Endothelial cell (in vitro differentiated cells): ENCODE measurements at places on chromosomes 1 and 21.
A peak's percentile ranks its signal among the peaks of the same experiment; 100 is the strongest.

DNA sequence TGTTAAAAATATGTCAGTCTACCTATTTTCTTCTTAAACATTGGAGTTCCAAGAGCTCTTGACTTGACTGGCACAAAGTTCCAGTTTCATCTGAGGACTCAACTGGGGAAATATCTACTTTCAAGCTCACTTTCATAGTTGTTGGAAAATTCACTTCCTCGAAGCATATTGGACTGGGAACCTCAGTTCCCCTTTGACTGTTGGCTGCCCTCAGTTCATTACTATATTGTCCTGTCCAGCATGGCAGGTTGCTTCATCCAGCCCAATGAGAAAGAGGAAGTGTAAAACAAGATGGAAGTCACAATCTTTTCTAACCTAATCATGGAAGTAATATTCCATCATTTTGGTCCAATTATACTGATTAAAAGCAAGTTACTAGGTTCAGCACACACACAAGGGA is 54.3 kb downstream of the ZNF697 start:
- DNase-seq, result no peak

DNA sequence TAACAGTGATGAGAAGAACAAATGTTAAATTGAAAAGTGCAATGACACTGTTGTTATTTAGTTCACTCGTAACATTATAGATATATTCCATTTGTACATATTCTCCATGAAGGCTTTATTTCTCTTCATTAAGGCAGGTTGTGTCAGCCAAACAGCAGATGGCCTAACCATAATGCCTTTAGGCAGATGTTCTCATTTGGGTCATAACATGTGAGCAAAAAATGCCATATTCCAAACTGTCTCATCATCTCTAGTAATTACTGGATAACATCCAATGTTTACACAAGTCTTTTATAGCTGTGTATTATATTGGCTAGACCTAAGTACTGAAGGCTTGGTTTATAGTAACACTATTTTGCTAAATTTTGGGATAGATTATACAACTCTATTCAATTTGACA is 87.2 kb upstream of the CHODL start:
- DNase-seq, result no peak

DNA sequence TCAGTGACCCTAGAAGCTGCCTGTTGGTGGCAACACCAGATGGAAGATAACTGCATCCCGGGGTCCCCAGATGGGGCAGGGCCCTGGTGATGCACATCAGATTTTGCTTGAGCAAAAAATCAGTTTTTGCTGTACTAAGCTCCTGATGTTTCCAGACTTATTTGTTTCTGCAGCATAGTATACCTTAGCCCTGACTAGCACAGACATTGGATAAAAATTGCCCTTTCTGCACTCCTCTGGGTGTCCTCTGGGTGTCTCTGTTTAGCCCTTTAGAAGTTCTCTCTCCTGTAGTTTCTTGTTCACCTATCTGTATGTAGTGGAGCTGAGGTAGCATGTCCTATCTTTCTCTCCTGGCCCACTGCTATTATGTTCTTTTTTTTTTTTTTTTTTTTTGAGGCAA is 30.3 kb upstream of the PLA2G2C start:
- no peak for DNase-seq

GRCh38 chr21:34639882-34640788 is 25.2 kb upstream of the RCAN1 start:
- DNase-seq, result no peak

GRCh38 chr1:44347280-44347679 is 7.8 kb downstream of the ERI3 start:
- no peak for DNase-seq

DNA sequence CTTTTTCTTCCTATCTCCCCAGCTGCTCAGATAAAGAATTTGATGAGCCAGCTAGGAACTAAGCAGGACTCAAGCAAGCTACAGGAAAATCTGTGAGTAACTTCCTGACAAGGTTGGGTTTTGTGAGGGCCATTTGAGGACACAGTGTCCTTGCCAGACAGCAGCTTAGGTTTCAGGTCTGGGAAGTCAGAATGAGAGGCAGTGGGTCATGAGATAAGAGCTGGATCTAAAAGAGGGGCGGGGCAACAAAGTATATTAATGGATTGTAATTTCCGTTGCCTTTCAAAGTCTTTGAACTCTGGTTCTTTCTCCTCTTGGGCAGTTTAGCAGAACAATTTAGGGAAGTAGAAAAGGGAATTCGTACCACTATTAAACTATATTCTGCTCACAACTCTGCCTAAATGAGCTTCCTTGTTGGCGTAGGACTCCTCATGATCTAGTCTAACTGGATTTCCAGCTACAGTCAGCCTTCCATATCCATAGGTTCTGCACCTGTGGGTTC is 16.6 kb downstream of the STX12 start:
- no peak for DNase-seq

DNA sequence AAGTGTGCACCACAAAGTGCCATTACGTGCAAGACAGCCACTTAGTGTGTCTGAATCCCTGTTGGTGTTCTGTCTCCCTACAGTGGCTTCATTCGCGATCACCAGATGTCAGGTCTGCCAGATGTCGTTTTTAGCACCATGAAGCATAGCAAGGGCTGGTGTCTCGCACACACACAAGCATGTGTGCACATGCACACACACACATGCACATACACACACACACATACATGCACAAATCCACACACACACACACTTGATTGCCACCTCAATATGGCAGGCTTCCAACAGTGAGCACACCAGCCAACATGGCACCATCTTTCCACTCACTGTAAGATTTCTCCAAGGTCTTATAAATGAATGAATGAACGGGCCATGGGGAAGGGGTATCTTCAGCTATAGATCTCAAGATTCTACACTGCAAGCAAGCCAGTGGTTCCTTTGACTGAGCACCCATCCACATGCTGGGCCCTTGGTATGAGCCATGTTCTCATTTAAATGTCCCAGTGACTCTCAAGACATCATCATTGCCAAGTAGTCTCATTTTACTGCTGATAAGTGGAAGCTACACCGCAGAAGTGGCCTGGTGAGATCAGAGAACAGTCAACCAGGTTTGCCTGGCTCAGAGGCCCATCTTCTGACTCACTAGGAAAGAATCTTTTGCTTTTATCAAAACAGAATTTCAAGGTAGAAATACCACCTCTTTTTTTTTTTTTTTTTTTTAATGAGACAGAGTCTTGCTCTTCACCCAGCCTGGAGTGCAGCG is 84.9 kb downstream of the SIM2 start:
- no peak for DNase-seq

GRCh38 chr1:199490769-199491527 is 536.6 kb upstream of the NR5A2 start:
- no peak for DNase-seq

DNA sequence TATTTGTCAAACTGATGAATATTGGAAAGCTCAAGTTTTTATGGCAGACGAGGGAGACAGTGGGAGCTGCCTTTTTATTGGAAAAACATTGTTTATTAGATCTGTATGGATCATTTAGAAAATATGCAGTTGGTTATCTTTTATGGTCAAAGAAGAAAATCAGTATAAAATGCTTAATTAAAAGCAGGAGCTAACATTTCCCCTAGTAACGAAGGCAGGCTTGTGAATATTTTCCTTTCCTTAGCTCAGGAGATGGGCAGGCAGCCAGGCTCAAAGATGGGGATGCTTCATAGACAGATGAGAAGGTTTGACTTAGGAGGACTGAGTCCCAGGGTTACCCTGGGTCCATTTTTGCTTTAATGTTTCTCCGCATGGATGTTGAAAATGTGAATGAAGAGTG is 26.0 kb downstream of the ROR1 start:
- DNase-seq, result no peak

DNA sequence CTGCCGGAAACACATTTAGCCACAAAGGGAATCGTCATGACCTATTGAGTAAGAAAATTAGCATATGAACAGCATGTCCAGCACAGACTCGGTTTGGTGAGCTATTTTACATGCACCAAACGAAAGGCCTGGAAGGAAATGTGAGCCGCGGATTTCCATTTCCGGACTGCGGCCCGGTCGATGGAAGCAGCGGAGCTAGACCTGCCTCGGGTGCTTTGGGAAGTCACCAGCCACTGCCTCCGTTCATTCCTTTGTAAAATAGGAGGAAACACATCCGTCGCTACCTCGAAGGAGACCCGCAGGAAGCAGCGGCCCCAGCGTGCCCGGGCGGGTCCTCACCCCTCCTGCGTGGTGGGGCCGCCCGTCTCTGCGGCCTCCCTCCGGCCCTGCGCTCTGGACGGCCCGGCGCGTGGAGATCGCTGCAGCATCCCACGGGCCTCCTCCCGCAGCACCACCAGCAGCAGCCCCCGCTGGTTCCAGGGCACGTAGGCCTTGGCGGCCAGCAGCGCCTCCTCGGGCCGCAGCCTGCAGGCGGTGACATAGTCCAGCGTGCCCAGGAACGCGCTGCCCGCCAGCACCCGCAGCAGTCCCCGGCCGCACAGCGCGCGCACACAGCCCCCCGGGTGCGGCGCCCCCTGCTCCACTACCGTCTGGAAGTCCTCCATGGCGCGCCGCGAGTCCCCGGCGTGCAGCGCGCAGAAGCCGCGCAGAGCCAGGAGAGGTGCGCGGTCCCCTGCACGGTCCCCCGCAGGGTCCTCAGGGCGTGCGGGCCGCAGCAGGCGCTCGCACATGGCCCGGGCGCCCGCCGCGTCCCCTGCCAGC is 12.1 kb downstream of the TTC34 start:
- DNase-seq, result no peak

GRCh38 chr1:197269053-197269452 is 1.0 kb downstream of the CRB1 start:
- no peak for DNase-seq

- DNase-seq, result no peak
Measured at GRCh38 chr1:238912148-238912547, 474.2 kb upstream of the CHRM3 start.

- DNase-seq, result no peak
Measured at GRCh38 chr1:8915446-8915845, 30.2 kb upstream of the CA6 start.

GRCh38 chr1:54581621-54582035 is 33.6 kb downstream of the ACOT11 start:
- no peak for DNase-seq

DNA sequence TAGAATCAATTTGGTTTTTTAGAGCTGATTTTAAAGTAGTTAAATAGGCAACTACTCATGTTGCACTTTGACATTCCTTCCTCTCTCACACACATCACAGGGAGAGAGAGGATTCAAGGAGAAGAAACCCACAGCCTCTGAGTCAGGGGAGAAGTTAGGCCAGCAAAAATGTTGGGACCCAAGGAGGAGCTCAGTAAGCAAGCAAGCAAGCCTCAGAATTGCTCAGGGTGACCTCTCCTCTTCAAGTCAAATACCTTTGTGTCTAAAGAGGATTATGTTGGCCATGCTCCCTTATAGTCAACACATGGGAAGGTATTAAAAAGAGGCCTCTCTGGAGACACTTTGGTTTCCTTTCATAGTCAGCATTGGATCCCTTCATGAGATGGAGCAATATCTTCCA is 80.5 kb upstream of the WARS2 start:
- no peak for DNase-seq

- DNase-seq, result no peak
Measured at GRCh38 chr1:1358433-1359271, at the start of gene MXRA8. MXRA8 (minus strand) TSS chr1:1358555; CDS start chr1:1358504, 51 bp downstream.

- DNase-seq, result no peak
Measured at GRCh38 chr1:67847466-67847865, 14.2 kb upstream of the GNG12 start.

- no peak for DNase-seq
Measured at GRCh38 chr1:17561247-17561548, 21.7 kb downstream of the ARHGEF10L start.

DNA sequence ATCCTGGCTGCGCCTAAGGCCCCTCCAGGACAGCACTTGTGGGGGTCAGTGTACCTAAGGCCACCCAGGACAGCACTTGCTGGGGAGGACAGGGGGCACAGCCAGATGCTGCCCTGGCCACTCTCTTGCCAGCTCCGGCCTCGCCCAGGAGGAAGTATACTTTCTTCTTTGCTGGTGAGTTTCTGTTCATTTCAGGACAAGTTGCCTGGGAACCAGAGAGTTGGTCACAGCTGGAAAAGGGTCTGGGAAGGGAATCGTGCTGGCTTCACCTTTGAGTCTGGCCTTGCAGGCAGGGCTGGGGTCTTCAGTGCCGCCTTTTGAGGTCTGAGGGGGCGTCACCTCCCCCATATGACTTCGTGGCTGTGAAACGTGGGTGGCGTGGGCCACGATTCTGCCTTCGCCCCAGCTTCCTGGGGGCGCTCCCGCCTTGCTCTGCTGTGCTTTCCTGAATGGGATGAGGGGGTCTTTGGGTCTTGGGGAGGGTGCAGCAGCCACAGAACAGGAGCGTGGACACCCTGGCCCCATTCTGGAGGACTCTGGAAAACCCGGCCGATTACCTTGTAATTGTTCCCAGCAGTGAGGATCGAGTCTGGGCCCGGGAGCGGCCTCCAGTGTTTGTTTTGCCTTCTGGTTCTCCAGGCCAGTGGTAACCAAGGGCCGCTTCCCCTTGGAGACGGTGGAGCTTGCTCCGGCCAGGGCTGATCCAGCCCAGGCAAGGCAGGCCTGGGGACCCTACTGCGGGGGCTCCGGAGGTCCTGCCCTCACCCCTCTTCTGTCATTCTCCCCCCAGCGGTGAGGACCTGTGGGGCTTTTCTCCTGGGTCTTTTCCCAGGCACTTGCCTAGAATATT is 45.9 kb downstream of the SPSB1 start:
- DNase-seq, result peak; percentile 66

DNA sequence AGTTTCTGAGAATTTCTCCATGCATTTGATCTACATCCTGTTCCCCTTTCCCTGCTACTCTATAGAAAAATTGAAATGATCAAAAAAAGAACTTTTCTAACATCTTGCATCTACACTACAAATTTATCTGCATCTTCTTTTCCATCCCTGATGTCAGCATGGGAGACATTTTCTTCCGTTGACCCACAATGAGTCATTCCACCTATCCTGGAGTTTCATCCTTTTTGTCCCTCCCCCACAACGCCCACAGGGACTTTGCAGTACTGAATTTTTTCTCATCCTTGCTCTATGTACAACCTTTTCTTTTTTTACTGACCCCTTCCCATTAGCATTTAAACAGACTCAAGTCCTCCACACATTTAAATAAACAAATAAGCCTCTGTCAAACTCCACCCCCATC is 112.2 kb upstream of the MROH9 start:
- DNase-seq, result no peak
